Lower lobe of right lung (tissue), 2 donors: ENCODE measurements at places on chromosomes 6 and 20. TPM values are rescaled to one million over a fixed set of nuclear protein-coding genes. Genes with fewer than 3 reads are reported as not detected.
A peak's percentile ranks its signal among the peaks of the same experiment; 100 is the strongest.

The PDE7B gene
- total RNA-seq: 2.2 TPM

- no peaks in the 10 kb centered on the region for H3K36me3 ChIP-seq
- H3K27ac ChIP-seq: no peak overlapping the region
- H3K4me3 ChIP-seq: no peak overlapping the region
- DNase-seq: no peak
- no peaks in the 10 kb centered on the region for H3K4me1 ChIP-seq
- no peaks in the 10 kb centered on the region for H3K27me3 ChIP-seq
These were observed 493.9 kb upstream of the SOX4 start for GRCh38 chr6:21099338-21100314.

The ERVFRD-1 gene
- 0.65 TPM for total RNA-seq

GRCh38 chr6:134314006-134314821 is 3.7 kb downstream of the SGK1 start:
- H3K27me3 ChIP-seq: peaks cover 11% of the 10 kb centered on the region
- no peaks in the 10 kb centered on the region for H3K36me3 ChIP-seq
- H3K4me3 ChIP-seq: no peak overlapping the region
- DNase-seq: no peak

DNA sequence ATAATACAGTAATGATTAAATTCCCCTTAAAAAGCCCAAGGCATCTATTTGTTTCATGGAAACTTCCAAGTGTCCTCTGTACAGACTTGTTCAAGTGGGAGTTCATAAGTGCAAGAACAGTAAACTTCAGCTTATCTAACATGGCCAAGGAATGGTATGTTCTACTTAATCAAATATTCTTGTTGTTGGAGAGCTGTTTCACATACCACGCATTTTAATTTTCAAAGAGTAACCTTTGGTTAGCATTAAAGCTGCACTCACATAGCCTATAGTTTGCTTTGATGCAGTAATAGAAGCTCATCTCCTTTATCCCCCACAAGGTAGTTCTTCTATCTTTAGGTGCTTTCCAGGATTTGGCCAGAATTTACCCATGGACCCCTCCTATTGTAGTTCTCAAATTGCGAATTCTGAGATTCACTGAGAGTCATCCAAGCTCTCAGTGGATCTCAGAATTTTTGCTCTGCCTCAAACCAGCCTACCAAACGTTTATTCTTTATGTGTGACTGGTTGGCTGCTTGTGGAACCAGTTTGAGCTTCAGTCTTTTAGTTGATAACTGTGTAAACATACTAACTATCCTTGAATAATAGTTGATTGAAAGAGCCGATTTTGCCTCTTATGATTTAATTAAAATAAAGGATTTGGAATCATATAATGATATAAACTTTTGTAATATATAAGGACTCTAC is 668.0 kb upstream of the FLRT3 start:
- peak overlapping the region; percentile 44 for H3K27ac ChIP-seq
- H3K27me3 ChIP-seq: no peaks in the 10 kb centered on the region
- H3K4me1 ChIP-seq: no peaks in the 10 kb centered on the region
- no peak for DNase-seq
- H3K4me3 ChIP-seq: no peak overlapping the region

The FOXS1 gene
- 1.1 TPM for total RNA-seq

The PRL gene
- total RNA-seq: not detected

DNA sequence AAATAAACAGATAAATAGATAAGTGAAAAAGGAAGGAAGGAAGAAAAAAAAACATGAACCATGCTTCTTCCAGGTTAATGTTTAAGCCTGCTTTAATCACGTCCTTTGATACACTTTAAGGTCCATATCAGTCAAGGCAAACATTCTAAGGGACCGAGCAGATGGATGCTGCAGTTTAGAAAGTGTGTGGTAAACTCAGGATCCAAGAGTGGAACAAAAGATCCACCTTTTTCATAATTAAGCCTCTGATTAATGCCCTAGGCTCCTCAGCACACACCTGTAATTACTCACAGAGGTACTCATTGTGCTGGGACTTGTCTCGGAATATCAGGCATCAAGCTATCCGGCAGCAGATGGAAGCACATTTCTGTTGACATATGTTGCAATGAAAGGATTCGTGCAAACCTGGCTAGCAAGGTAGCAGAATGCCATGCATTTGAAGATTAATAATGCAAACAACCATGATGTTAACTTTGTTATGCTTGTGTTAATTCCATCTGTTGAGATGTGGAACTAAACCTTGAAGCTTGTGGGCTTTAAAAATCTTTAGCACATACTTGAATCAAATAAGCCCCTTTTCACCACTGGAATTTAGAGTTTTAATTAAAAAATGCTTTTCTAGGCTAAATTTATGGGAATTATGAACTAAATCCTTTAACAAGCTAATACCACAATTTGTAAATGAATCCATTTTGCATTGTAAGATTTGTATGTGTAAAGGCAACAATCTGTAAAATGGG is 163.7 kb downstream of the RALGAPA2 start:
- H3K4me1 ChIP-seq: no peaks in the 10 kb centered on the region
- DNase-seq: no peak
- peaks cover 35% of the 10 kb centered on the region for H3K36me3 ChIP-seq
- H3K4me3 ChIP-seq: no peak overlapping the region
- no peaks in the 10 kb centered on the region for H3K27me3 ChIP-seq
- H3K27ac ChIP-seq: no peak overlapping the region

DNA sequence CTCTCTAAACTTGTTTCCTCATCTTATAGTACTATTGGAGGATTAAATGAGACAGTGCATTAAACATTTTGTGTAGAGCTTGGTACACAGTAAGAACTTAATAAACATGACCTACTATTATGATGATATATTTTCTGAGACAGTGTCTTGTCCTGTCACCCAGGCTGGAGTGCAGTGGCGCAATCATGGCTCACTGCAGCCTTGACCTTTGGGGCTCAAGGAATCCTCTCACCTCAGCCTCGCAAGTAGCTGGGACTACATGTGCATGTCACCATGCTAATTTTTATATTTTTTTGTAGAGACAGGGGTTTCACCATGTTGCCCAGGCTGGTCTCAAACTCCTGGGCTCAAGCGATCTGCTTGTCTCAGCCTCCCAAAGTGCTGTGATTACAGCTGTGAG is 72.1 kb downstream of the LYRM4 start:
- H3K4me1 ChIP-seq: no peaks in the 10 kb centered on the region
- no peak for DNase-seq
- no peaks in the 10 kb centered on the region for H3K27me3 ChIP-seq

GRCh38 chr6:43078691-43079090 is 2.6 kb downstream of the PTK7 start:
- H3K27me3 ChIP-seq: peaks cover 8% of the 10 kb centered on the region
- no peak overlapping the region for H3K27ac ChIP-seq
- no peak for DNase-seq
- peaks cover 7% of the 10 kb centered on the region for H3K36me3 ChIP-seq
- H3K4me1 ChIP-seq: peaks cover 29% of the 10 kb centered on the region
- no peak overlapping the region for H3K4me3 ChIP-seq

DNA sequence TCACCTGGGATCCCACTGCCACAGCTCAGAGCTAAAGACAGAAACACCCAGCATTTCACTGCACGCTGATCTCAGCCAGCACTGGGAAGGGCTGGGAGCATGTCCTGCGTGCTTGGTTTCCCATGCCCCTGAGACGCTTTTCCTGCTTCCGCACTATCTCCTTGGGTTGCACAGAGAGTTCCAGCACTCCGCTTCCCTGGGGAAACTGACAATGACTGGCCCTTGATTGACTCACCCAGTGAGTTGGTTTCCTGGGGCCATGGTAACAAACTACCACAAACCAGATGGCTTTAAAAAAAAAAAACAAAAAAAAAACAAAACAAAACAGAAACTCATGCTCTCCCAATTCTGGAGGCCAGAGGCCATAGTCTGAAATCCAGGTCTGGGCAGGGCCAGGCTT is 14.8 kb upstream of the MAS1L start:
- H3K27me3 ChIP-seq: peaks cover 12% of the 10 kb centered on the region
- DNase-seq: no peak
- no peak overlapping the region for H3K27ac ChIP-seq
- H3K4me3 ChIP-seq: no peak overlapping the region

DNA sequence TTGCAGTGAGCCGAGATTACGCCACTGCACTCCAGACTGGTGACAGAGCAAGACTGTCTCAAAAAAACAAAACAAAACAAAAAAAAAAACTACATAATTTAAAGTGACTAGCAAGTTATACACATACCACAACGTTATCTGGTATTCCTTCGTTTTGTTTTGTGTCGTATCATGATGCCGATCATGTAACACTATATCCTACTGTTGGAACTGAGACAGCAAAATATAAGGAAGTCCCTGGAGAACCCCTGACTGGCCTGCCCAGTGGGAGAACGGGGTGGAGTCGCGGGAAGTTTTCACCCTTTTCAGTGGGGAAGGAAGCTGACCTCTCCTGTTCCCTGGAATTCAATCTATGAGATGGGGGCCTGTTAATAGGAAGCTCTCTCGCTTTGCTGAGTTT is 15.1 kb downstream of the SOX4 start:
- no peaks in the 10 kb centered on the region for H3K4me1 ChIP-seq
- DNase-seq: no peak
- H3K4me3 ChIP-seq: no peak overlapping the region
- H3K27me3 ChIP-seq: no peaks in the 10 kb centered on the region
- H3K27ac ChIP-seq: no peak overlapping the region
- no peaks in the 10 kb centered on the region for H3K36me3 ChIP-seq

DNA sequence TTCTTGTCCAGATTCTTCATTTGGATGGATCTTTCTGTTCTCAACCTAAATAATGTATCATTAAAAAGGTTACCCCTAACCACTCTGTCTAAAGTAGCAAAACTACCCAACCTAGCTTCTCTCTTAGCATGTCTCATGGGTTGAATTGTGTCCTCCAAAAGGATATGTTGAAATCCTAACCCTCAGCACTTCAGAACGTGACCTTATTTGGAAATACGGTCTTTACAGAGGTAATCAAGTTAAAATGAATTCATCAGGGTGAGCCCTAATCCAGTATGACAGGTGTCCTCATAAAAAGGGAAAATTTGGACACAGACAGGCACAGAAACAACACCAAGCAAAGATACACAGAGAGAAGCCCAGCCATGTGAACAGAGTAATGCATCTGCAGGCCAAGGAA is 6.1 kb upstream of the FRK start:
- no peak overlapping the region for H3K4me3 ChIP-seq
- H3K36me3 ChIP-seq: no peaks in the 10 kb centered on the region
- H3K4me1 ChIP-seq: no peaks in the 10 kb centered on the region
- DNase-seq: no peak
- no peaks in the 10 kb centered on the region for H3K27me3 ChIP-seq
- H3K27ac ChIP-seq: no peak overlapping the region

GRCh38 chr6:91539456-91539855 is 952.6 kb upstream of the MAP3K7 start:
- no peak for DNase-seq
- H3K4me3 ChIP-seq: no peak overlapping the region
- no peaks in the 10 kb centered on the region for H3K4me1 ChIP-seq
- no peak overlapping the region for H3K27ac ChIP-seq
- H3K36me3 ChIP-seq: no peaks in the 10 kb centered on the region

The KHDC1L gene
- total RNA-seq: not detected

DNA sequence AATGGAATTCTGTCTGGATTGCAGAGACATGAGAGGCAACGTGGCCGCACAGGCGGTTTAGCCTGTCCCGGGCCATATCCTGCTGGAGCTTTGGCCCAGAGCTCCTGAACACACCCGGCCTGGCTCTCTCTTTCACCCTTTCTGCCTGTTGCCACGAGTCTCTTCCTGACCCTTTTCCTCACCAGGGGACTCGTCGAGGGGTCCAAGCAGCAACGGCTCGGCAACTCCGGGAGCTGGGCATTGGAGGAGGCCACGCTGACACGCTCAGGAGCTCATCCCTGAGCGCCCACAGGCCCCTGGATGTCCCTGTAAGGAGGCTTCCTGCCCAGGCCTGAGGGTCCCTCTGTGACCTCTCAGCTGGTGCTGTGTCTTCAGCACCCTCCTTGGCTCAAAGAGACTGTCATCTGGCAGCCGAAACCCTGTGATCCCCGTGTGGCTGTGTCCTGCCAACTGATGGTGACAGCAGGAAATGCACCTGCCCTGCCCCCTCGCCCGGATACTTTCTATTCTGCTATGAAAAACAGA is 103.8 kb downstream of the RNASET2 start:
- no peak for DNase-seq
- no peak overlapping the region for H3K27ac ChIP-seq
- no peaks in the 10 kb centered on the region for H3K4me1 ChIP-seq
- no peaks in the 10 kb centered on the region for H3K36me3 ChIP-seq
- no peak overlapping the region for H3K4me3 ChIP-seq

The EEF1A2 gene
- total RNA-seq: 0.77 TPM

The AIF1 gene
- 109 TPM for total RNA-seq

DNA sequence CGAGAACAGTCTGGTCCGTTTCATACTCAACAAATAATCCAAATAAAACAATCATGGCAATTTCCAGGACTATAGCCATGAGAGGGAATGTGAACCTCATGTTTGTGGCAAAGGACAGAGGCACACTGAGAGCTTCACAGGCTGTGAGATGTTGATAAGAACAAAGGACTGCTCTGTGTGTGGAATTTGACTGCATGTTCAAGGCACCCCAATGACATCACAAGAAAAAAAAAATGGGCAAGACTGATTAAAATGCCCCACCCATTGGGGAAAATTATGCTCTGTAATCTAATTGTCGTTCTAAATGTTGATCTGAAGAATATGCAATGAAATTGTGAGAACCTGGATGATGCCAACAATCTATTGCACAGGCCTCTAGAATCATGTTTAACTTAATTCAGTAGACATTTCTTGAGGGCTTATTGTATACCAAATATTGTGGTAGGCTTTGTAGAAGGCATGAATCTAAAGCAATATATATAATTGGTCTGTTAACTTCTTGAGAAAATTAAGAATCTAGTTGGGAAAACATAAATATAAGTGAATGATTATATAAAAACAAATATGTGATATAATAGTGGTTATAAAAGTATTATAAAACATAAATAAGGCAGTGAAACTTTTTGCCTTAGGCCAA is at the start of gene RHAG:
RHAG (minus strand) TSS at position 127 of the 637 bp plus-strand sequence; CDS start at position 100, 27 bp downstream.
- no peaks in the 10 kb centered on the region for H3K27me3 ChIP-seq
- H3K4me1 ChIP-seq: no peaks in the 10 kb centered on the region
- no peaks in the 10 kb centered on the region for H3K36me3 ChIP-seq
- no peak within 1 kb of the TSS for H3K27ac ChIP-seq
- no peak within 1 kb of the TSS for H3K4me3 ChIP-seq

The CAGE1 gene
- not detected for total RNA-seq

The WFDC12 gene
- total RNA-seq: 3.9 TPM

The MEP1A gene
- 0.41 TPM for total RNA-seq

DNA sequence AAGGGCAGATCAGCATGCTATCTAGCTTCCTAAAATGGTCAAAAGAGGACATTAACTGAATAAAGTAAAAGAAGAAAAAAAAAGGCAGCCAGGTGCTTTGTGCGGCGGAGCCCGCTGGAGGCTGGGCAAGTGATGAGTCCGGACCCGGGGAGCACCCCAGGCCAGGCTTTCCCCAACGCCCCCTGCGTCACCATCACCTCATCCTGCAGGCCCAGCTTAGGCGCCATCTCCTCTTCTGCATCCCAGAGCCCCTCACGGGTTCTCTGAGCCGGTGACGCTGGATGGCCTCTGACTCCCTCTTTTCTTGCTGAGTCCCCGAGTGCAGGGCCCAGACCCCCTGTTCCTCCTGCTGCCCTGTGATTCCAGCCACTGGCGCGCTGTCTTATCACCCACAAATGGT is 250.1 kb downstream of the TBXT start:
- no peaks in the 10 kb centered on the region for H3K4me1 ChIP-seq
- H3K4me3 ChIP-seq: no peak overlapping the region
- DNase-seq: no peak
- no peak overlapping the region for H3K27ac ChIP-seq
- H3K27me3 ChIP-seq: no peaks in the 10 kb centered on the region
- H3K36me3 ChIP-seq: no peaks in the 10 kb centered on the region
